Caki2 (cell line): ENCODE measurements at places on chromosomes 7 and 10. TPM values are rescaled to one million over a fixed set of nuclear protein-coding genes. Genes with fewer than 3 reads are reported as not detected.

GRCh38 chr10:52145636-52146035, 168.4 kb upstream of the DKK1 start:
- no peak for DNase-seq

- no peak for DNase-seq
These were observed 667.6 kb upstream of the ANKRD30A start for GRCh38 chr10:36457751-36458150.

GRCh38 chr7:2566890-2567678, 8.3 kb downstream of the IQCE start:
- DNase-seq, result no peak

NPTX2 gene
- 38.3 and 40.5 TPM in 2 replicates for total RNA-seq

- DNase-seq, result no peak
These were observed 115.2 kb upstream of the CDK1 start for GRCh38 chr10:60662917-60663614.

DNA sequence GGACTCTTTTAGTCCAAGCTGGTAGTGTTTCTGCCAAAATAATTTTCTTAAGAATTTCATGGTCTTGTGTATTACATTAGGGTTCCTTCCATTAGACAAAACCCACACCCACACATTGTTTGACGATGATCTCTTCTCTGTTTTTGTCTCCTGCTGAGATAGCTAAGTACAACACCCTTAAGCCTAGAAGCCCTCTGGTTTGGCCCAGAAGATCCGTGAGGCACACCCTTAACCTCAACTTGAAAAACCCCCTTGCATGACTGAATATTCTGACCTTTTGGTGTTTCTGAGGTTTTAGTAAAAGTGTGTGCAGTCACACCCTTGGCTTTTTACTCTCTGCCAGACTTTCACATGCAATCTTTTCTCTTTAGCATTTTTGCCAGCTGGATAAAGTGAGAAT, 29.3 kb upstream of the ERCC6 start:
- no peak for DNase-seq

PTEN gene
- 26.4 and 45.6 TPM in 2 replicates for total RNA-seq

IQUB gene
- total RNA-seq, result 0.10 TPM in 1 of 2 replicates, not detected in the other

GRCh38 chr10:104767282-104767681, 126.2 kb downstream of the SORCS3 start:
- no peak for DNase-seq

SFTPA1 gene
- total RNA-seq, result not detected in 2 replicates

DNA sequence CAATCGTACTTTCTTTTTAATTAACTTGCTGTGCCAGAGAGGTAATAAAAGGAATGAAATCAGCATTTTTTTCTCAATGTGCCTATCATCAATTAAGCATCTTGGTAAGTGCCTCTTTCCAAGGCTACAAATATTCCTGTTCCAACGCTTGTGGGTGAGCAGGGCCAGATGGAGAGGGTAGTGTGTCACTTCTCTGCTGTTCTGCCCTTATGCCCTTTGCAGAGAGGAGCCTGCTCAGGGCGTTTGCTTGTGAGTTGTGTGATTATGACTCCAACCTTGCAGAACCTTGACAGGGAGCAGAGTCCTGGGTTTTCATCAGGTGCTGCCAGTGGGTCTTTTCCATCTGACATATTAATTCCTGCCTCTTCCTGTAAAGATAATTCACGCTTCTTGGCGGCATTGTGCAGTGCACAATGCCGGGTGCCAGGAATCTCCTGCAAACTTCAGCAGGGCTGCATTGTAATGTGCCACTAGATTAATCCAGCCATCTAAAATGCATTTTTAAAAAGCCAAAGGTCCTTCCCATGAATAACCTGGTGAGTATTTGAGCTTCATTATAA, 234.4 kb downstream of the ARHGAP12 start:
- no peak for DNase-seq

DNA sequence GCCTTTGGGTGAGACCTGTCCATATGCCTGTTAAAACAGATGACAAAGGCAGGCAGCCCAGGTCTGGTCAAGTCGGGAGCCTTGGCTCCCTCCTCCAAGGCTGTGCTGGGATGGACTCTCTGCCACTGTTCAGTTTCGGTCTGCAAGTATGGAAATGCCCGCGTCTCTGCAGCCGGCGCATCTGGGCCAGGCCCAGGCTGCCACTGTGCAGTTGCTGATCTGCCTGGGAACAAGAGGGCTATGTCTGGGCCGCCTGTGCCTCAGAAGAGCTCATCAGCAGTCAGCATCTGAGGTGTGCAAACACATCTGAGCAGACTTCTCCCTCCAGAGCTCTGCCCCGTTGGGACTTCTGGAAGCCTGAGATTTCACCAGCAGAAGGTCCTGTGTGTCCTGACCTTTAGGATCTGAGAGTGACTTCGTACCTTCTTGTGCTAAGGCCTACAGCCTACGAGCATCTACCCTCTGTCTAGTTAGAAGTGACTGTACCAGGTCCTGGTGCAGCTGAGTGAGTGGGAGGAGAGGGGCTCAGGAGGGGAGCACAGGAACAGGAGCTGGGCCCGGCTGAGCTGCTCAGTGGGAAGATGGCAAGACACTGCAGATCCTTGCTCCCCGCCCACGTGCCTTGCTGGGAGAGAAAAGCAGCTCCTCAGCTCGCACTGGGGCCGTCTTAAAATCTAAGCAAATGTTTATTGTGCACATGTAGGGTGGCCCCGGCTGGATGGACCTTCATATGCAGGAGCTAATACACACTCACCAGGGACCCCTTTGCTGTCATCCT, 50.9 kb downstream of the DOCK1 start:
- no peak for DNase-seq

ZNF117 gene
- 0.81 and 1.1 TPM in 2 replicates for total RNA-seq

- no peak for DNase-seq
These were observed 365.3 kb downstream of the PARD3 start for GRCh38 chr10:34449836-34450235.

MEOX2 gene
- total RNA-seq, result not detected in 2 replicates

PDK4 gene
- total RNA-seq, result 0.41 and 1.9 TPM in 2 replicates

DNA sequence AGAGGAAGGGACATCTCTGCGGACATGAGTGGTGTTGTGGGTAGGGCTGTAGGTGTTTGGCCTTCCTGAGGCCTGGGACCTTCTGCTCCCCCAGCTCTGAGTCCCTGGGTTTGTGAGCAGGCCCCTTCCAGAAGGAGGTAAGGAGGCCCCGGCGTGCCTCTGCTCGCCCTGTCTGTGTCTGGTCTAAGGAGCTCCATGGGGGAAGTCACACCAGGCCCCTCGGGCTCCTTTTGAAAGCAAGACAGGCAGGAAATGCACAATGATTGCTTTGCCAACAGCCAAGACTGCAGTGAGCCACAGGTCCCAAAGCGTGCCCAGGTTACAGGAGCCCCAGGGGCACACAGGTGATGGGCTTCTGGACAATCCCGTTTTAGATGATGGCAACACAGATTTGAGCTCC, 89.5 kb downstream of the FAM53B start:
- no peak for DNase-seq

DNA sequence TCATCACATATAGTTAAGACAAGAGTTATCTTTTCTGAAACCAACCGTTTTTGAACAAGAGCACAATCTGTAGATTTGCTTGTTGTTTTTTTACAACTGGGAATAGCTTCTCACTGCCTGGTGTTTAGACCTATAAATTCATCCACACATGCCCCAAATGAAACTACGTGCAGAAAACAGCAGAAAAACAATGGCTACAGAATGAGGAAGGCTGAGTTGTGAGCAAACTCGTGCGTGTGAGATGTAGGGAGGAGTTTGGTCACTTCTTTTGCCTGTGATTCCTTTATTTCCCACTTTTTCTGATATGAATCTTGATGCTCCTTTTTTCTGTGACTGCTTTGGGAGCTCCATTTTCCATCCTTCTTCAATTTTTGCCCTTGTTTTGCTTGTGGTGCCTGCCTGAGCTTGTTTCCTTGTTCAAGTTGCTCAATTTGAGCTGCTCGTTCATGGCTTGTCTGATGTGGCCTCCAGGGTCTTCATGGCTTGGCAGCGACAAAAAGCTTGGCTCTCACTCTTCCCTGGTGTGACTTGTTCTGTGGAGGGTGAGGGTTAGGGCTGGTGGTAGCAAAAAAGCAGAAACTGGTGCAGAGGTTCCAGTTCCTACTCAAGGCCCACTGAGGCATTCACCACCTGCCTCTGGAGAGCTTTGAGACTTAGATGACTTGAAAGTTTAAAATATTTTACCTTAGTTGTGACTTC, 76.9 kb downstream of the ZNF365 start:
- no peak for DNase-seq

DNA sequence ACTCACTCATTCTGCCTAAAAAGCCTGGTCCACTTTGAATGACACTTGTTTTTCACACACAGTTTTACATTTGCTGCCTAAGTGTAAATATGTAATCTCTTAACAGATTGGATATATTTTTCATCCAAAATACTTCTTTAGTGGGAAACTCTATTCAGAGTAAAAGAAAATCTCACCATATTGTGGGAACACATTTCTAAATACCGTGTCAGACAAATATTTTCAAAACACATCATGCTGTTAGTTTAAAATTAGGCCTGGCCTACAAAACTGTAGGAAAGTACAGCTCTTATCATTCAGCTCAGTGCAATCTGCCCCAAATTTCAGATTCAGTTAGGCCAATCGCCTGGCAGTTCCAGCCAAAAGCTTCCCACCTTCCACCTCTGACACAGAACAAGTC, 849.8 kb downstream of the NXPH1 start:
- no peak for DNase-seq

FAM237B gene
- not detected in 2 replicates for total RNA-seq

DNA sequence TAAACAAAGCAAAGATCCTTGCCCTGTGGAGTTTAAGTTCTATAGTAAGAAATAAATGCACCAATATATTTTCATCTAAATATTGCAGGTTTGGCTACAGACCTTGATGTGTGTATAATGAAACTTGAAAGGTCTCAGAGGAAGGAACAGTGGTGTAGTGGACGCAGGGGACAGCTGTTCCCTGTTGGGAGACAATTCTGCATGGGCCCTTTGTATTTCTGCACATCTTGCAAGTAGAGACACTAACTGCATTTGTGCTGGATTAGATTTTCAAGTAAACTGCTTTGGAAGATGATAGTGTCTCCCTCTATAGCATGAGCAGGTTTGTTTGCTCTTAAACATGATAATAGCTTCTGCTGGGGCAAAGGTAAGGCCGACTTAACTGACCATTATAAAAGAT, 57.5 kb upstream of the FAM133B start:
- DNase-seq, result no peak

ZKSCAN5 gene
- 5.3 and 6.7 TPM in 2 replicates for total RNA-seq

DNA sequence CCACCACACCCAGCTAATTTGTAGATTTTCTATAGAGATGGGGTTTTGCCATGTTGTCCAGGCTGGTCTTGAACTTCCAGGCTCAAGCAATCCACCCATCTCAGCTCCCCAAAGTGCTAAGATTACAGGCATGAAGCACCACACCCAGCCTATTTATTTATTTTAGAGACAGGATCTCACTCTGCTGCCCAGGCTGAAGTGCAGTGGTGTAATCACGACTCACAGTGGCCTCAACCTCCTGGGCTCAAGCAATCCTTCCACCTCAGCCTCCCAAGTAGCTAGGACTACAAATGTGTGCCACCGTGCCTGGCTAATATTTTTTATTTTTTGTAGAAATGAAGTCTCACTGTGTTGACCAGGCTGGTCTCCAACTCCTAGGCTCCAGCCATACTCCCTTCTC, 6.9 kb upstream of the FRAT2 start:
- no peak for DNase-seq

TUBB8 gene
- not detected in 2 replicates for total RNA-seq

DNA sequence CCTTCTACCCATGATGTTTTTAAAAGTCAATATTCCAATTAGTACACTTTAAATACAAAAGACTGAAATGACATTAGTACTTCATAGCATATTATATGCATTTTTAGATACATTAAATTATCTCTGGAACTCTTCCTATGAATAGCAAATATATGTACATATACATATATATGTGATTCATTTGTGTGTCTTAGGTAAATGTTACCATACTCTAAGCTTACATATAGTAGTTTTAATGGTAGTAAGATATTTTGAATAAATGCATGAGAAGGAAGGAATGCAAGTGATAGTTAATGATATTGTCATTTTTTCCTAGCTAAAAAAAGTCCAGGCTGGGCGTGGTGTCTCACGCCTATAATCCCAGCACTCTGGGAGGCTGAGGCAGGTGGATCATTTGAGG, 46.0 kb upstream of the CSTF2T start:
- DNase-seq, result no peak

SLC39A12 gene
- not detected in 2 replicates for total RNA-seq

LIPM gene
- total RNA-seq, result not detected in 2 replicates

DNA sequence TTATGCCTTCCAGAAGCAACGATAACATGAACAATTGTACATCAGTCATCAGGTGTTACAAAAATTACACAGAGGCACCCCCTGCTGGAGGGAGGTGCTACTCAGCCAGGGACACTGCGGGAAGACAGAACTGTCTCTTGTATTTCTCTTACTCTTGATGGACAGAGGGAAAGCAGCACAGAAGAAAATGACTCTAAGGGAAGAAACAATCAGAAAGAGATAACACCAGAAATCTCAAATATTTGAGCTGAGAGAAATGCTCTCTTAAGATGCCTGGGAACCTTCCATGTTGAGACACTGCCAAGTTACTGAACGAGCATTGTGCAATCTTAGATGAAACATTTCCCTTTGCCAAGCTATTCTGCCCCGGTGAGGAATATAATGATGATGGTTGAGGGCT, 227.6 kb upstream of the NPSR1 start:
- peak; percentile 18 for DNase-seq

TBRG4 gene
- 139 and 165 TPM in 2 replicates for total RNA-seq

DNA sequence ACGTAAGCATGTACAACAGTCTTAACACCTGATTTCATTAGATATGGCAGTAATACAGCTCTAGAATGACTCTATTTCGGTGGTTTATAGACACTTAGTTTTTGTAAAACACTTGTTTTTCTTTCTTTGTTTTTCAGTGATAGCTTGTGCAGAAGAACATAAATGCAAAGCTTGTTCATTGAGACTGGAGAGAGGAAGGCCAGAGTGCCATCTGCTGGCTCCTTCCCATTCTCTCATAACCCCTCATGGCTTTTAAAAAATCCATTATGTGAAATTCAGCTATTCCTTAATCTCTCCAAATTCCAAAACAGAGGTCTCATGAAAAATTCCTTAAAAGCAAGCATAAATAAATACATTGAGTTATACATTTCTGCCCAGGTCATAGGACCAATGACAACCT, 76.3 kb downstream of the CACNB2 start:
- peak; percentile 13 for DNase-seq

DNA sequence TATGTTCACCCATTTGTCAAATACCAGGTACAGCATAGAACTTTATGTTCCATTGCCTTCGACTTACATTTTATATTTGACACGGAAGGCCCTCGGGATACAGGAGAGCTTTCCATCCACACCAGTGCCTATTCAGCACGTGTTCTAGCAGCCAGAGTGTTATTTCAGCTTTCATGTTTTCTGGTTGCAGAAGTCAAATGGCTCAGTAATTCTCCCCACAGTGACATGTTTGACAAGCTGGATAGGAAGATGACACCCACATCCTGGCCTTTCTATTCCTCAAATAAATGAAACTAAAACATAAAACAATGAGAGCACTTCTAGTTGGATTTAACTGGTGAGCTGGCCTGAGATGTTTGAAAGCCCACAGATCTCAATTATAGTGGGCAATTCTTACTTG, 173.4 kb downstream of the SORCS1 start:
- DNase-seq, result no peak

DNA sequence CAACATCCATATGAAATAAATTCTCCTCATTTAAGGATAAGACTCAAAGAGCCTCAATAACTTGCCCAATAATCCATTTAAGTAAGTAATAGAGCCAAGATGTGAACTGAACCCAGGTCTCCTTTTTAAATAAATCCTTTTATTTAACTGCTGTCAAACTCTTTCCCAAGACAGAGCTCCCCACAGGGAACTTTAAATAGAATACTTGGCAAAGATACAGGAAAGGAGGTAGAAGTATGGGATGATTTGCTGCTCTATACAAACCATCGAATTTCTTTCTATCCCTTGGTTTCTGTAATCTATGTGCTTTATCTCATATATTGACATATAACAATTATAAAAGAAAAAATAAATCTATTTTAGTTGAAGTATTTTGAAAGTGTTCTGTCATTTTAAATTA, 295.9 kb downstream of the CSTF2T start:
- no peak for DNase-seq
